Fibroblast of the aortic adventitia (primary cell): ENCODE measurements at places on chromosomes 7 and 10. TPM values are rescaled to one million over a fixed set of nuclear protein-coding genes. Genes with fewer than 3 reads are reported as not detected.

Gene EPO
- total RNA-seq = not detected in 2 replicates

Gene AKR1D1
- not detected in 2 replicates for total RNA-seq

Gene CLCN1
- total RNA-seq = 0.16 TPM in 1 of 2 replicates, not detected in the other

Gene ING3
- 6.7 and 26.3 TPM in 2 replicates for total RNA-seq

Gene OPALIN
- not detected in 2 replicates for total RNA-seq

Gene IFIT2
- 7.6 and 30.7 TPM in 2 replicates for total RNA-seq

Gene CPEB3
- total RNA-seq = 0.99 and 1.7 TPM in 2 replicates

Gene BLNK
- total RNA-seq = not detected in 2 replicates

Gene SFTPA1
- total RNA-seq = not detected in 2 replicates

Gene SLC26A5
- total RNA-seq = not detected in 2 replicates

Gene DKK1
- total RNA-seq = 51.7 and 123 TPM in 2 replicates

Gene SCART1
- 1.6 and 13.5 TPM in 2 replicates for total RNA-seq

Gene HOXA4
- 0.57 and 0.99 TPM in 2 replicates for total RNA-seq

Gene SPAM1
- total RNA-seq = not detected in 2 replicates

Gene NUTM2B
- 0.09 TPM in 1 of 2 replicates, not detected in the other for total RNA-seq

Gene COL17A1
- 2.0 and 2.3 TPM in 2 replicates for total RNA-seq

Gene EN2
- total RNA-seq = under 0.01 TPM in 1 of 2 replicates, not detected in the other

Gene KCNMA1
- 40.1 and 106 TPM in 2 replicates for total RNA-seq

Gene VWDE
- 0.08 and 0.09 TPM in 2 replicates for total RNA-seq

Gene CDK1
- total RNA-seq = 0.90 and 82.9 TPM in 2 replicates

Gene NKX2-3
- not detected in 2 replicates for total RNA-seq

Gene ZNF804B
- not detected in 2 replicates for total RNA-seq

Gene ANKRD61
- total RNA-seq = not detected in 2 replicates

Gene ZDHHC6
- 12.7 and 36.6 TPM in 2 replicates for total RNA-seq

Gene RBAK
- 9.1 and 10.2 TPM in 2 replicates for total RNA-seq

Gene ZNF775
- 2.8 and 4.4 TPM in 2 replicates for total RNA-seq

Gene HMX3
- not detected in 2 replicates for total RNA-seq

Gene PCLO
- total RNA-seq = 0.36 TPM in 1 of 2 replicates, not detected in the other

Gene CALCR
- not detected in 2 replicates for total RNA-seq

Gene BBIP1
- 2.6 and 38.1 TPM in 2 replicates for total RNA-seq

Gene MYL10
- total RNA-seq = not detected in 2 replicates

Gene GFRA1
- total RNA-seq = 0.18 and 0.49 TPM in 2 replicates

Gene NOBOX
- total RNA-seq = not detected in 2 replicates

Gene CUX1
- total RNA-seq = 36.1 and 44.2 TPM in 2 replicates

Gene STK31
- total RNA-seq = 0.09 and 0.33 TPM in 2 replicates

Gene TDRD1
- 0.25 and 0.45 TPM in 2 replicates for total RNA-seq

Gene SLC26A3
- total RNA-seq = not detected in 2 replicates

Gene SNCG
- 2.8 and 18.2 TPM in 2 replicates for total RNA-seq

Gene GLCCI1
- total RNA-seq = 2.1 and 11.7 TPM in 2 replicates

Gene MTURN
- total RNA-seq = 29.8 and 67.8 TPM in 2 replicates

Gene MEIG1
- total RNA-seq = not detected in 2 replicates

Gene EMX2
- total RNA-seq = 0.18 and 1.1 TPM in 2 replicates

Gene ANK3
- total RNA-seq = 248 and 658 TPM in 2 replicates

Gene CALML3
- not detected in 2 replicates for total RNA-seq

Gene C10orf105
- total RNA-seq = under 0.01 TPM in 1 of 2 replicates, not detected in the other

Gene PNLIPRP1
- total RNA-seq = not detected in 2 replicates

Gene LFNG
- 0.72 and 2.3 TPM in 2 replicates for total RNA-seq

Gene SRGN
- total RNA-seq = 65.8 and 127 TPM in 2 replicates

Gene MMRN2
- total RNA-seq = 5.1 and 5.4 TPM in 2 replicates

Gene PRRT4
- total RNA-seq = 0.27 and 0.82 TPM in 2 replicates

Gene ASAH2B
- total RNA-seq = 2.3 and 5.7 TPM in 2 replicates
